ENCODE measurements at places on chromosomes 3 and 15. TPM values are rescaled to one million over a fixed set of nuclear protein-coding genes. Genes with fewer than 3 reads are reported as not detected.

CEMIP gene
- not detected for total RNA-seq

- DNase-seq = no peak
- H3K36me3 ChIP-seq = no peaks in the 10 kb centered on the region
- no peak overlapping the region for H3K4me3 ChIP-seq
- H3K27me3 ChIP-seq = no peaks in the 10 kb centered on the region
- no peak overlapping the region for H3K27ac ChIP-seq
- H3K4me1 ChIP-seq = no peaks in the 10 kb centered on the region
Observed at GRCh38 chr3:174758943-174759342, 100.2 kb upstream of the NAALADL2 start.

DNA sequence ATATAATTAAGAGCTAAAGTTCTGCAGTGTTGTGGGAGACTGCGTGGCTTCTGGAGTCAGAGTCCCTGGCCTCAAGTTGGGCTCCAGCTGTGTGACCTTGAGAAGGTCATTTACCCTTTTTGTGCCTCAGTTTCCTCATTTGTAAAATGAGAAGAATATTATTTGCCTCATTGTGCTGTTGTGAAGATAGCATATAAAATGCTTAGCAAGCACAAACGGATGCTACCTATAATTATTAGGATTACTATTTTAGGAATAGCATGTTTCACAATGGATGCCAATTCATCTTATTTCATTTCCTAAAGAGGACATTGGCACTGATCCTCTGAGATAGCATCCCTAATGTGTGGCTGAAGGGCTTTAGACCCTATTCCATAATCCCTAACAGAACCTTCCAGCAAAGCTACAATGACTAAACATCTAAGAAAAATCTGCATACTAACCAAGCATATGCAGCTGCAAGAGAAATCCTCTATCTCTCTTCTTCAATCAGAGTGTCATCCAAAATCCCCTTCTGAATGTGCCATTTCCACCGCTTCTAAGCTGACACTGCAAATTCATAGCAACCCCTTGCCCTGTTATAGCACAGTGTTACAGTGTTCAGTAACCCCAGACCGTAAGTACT is 148.3 kb downstream of the RBMS3 start:
- no peak overlapping the region for H3K27ac ChIP-seq
- no peaks in the 10 kb centered on the region for H3K4me1 ChIP-seq
- H3K36me3 ChIP-seq = no peaks in the 10 kb centered on the region
- no peak for DNase-seq
- no peak overlapping the region for H3K4me3 ChIP-seq

DNA sequence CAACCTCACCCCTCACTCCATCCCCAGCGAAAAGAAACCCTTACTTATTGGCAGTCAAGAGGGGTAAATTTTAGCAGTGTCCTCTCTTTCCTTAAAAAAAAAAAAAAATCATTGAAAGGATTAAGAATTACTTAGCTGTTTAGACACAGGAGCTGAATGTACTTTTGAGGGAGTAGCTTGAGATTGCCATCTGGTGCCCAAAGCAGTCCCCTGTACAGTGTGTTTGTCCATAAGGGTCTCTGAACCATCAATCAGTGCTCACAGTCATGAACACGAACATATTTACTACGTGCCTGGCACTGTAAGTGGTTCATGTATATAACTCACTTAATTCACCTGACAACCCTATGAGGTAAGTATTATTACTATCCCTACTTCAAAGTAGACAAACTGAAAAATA is 463.5 kb downstream of the RAP2B start:
- H3K36me3 ChIP-seq = no peaks in the 10 kb centered on the region
- H3K4me3 ChIP-seq = no peak overlapping the region
- peaks cover 20% of the 10 kb centered on the region for H3K4me1 ChIP-seq
- H3K27ac ChIP-seq = no peak overlapping the region

DNA sequence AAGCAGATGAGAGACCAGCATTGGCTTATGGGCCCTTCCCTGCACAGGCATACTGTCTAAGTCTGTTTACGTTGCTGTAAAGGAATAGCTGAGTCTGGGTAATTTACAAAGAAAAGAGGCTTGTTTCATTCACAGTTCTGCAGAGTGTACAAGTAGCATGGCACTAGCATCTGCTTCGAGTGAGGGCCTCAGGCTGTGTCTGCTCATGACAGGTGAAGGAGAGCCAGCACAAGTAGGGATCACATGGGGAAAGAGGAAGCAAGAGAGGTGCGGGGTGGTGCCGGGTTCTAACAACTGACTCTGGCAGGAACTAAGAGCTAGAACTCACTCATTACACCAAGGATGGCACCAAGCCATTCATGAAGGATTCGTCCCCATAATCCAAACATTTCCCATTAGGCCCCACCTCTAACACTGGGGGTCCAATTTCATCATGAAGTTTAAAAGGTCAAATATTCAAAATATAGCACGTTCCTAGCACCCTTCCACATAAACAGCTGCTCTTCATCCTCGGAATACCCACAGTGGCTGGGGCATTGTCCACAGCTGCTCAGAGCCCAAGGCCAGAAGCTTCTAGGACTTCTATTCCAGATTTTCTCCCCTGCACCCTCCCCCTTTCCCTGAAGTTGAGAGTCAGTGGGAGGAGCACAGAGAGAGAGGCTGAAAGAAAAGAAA is 5.6 kb downstream of the RTP3 start:
- H3K36me3 ChIP-seq = no peaks in the 10 kb centered on the region
- H3K27me3 ChIP-seq = no peaks in the 10 kb centered on the region
- H3K4me3 ChIP-seq = no peak overlapping the region

CELF6 gene
- 3.1 TPM for total RNA-seq

ACTR8 gene
- total RNA-seq = 28.0 TPM

DNA sequence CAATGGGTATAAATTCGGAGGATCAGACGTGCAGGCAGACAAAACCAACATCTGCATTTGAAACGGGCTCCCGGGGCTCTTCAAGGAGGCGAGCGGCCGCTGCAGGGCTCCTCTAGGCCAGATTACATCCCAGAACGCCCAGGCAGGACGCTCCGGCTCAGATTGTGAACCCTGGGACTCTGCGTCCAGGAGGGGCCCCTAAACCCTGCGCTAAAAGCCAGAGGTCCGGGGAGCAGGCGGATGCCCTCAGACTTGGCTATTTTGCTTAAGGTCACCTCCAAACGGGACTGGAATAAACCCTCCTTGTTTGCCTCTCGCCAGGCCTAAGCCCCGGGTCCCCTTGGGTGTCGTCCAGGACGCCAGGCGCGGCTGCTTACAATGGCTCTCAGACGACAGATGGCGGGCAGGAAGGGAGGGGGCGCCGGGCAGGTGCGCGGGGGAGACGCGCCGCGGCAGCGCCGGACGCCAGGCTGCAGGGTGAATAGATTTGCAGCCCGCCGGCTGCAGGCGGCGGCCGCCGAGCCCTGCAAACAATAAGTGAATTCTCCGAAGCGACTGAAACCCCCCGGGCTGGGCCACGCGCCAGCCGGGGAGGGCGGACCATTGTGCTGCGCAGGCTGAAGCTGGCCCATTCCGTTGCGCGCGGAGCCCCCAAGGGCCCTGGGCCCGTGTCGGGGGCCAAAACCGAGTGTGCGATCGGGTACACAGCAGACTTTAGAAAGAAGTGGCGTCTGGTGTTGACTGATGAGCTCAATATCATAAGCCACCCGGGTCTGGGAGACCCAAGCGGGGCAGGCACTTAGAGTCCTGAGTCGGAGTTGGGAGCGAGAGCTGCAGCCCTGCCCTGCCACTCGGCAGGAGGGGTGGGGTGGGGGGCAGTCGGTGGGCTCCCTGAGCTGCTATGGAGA is 32.3 kb upstream of the AMOTL2 start:
- no peaks in the 10 kb centered on the region for H3K36me3 ChIP-seq
- H3K27ac ChIP-seq = no peak overlapping the region
- peaks cover 5% of the 10 kb centered on the region for H3K4me1 ChIP-seq
- H3K27me3 ChIP-seq = peaks cover 37% of the 10 kb centered on the region

SCN11A gene
- total RNA-seq = 0.07 TPM

DNA sequence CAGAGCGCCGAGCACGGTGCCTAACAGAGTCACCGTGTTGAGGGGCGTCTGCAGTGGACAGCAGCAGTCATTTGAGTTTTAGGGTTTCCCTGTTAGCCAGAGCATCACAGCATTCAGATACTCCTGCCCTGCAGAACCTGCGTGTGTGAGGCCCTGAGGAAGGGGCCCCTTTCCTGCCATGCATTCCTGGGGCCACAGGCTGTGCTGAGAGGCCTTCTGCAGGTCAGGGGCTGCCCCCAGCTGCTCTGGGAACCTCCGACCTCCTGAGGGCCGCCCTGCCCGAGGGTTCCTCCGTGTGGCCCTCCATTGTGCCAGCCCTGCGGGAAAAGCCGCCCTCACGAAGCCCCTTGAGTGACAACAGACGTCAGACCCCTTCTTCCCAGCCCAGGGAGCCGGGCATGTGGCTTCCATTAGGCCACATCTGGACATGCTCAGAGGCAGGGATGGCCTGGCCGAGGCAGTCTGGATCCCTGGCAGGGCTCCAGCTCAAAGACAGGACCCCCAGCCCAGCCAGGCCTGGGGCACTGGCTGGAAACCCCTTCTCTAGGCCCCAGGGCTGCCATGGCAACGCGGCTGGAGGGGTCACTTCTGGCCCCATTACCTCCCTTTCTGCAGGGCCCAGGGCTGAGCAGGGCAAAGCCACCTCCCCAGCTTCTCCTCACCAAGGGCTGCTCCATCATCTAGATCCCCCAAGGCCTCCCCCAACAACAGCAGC is 25.3 kb downstream of the FBLN2 start:
- H3K27ac ChIP-seq = no peak overlapping the region
- no peaks in the 10 kb centered on the region for H3K27me3 ChIP-seq
- DNase-seq = no peak
- no peaks in the 10 kb centered on the region for H3K4me1 ChIP-seq

PFN2 gene
- 7.4 TPM for total RNA-seq

Data from T-cell (primary cell).